Psoas muscle (tissue), 8 donors: ENCODE measurements at places on chromosomes 11 and 22. TPM values are rescaled to one million over a fixed set of nuclear protein-coding genes. Genes with fewer than 3 reads are reported as not detected.

DNA sequence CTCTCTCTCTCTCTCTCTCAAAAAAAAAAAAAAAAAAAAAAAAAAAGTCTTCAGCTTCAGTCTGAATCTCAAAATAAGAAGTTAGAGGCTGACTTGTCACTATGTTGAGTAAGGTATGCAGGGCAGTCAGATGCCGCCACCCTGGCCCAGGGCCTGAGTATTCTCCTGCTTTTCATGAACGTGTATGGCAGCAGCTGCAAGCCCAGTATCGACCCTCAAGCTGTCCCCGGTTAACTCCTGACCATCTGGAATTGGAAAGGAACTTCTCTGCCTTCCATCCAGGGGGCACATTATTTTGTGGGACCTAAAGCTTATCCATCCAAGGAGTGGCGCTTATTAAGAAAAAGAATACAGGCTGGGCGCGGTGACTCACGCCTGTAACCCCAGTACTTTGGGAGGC, 11.4 kb downstream of the MRGPRD start:
- peak; percentile 21 for DNase-seq

GRCh38 chr11:118620529-118621070, 13.2 kb downstream of the PHLDB1 start:
- no peak for DNase-seq

DNA sequence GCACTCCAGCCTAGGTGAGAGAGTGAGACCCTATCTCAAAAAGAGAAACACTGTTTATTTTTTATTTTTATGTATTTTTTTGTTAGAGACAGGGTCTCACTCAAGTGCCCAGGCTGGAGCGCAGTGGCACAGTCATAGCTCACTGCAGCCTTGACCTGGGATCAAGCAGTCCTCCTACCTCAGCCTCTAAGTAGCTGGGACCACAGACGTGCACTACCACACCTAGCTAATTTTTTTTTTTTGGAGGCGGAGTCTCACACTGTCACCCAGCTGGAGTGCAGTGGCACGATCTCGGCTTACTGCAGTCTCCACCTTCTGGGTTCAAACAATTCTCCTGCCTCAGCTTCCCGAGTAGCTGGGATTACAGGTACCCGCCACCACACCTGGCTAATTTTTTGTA, 6.4 kb downstream of the RBX1 start:
- no peak for DNase-seq

GRCh38 chr22:49232319-49233067, 595.2 kb downstream of the BRD1 start:
- no peak for DNase-seq

GRCh38 chr11:16713594-16713993, 24.9 kb upstream of the C11orf58 start:
- DNase-seq = no peak

- no peak for DNase-seq
These were observed 10.7 kb downstream of the IL2RB start for GRCh38 chr22:37138849-37139561.

DNA sequence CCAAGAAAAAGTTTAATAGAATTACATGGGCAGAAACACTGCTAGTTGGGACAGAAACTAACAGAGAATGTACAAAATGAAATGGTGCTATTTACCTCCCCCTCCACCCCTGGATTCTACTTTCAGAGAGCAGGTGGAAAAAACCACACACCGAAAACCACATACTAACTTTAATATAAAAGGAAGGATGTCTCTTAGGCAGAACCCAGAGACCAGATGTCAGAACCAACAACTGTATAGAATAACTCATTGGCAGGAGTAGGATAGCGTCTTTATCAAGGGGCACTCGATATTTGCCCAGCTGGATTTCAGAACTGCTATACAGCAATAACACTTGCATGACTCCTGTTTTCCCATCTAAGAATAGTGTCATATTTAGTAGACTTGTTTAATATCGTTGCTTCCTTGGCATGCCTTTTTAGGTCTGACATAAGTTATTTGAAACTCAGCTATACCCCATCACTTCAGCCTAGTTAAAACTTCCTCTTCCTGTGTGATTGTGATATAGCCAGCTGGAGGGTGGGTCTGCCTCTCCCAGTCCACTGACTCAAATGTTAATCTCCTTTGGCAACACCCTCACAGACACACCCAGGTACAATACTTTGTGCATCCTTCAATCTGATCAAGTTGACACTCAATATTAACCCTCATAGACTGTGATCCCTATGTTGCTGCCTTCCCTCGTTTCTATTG, 1.2 kb downstream of the SLC22A25 start:
- no peak for DNase-seq

DNA sequence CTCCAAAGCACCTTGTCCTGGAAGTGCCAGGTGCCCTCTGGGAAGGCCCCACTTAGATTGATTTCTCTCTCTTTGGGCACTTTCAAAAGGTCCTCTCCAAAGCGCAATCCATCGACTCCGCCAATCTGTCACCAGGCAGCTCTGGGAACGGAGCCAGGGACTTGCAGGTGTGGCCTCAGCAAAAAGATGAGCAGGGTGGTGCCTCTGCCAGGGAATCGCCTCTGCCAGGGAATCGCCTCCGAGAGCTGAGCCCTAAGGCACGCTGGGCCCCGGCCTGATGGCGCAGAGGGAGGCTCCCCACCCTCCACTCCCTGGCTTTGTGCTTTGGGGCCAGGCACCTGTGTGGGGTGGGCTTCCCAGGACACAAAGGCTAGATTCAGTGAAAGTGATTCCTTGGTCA, 1391.3 kb downstream of the TBC1D22A start:
- no peak for DNase-seq

DNA sequence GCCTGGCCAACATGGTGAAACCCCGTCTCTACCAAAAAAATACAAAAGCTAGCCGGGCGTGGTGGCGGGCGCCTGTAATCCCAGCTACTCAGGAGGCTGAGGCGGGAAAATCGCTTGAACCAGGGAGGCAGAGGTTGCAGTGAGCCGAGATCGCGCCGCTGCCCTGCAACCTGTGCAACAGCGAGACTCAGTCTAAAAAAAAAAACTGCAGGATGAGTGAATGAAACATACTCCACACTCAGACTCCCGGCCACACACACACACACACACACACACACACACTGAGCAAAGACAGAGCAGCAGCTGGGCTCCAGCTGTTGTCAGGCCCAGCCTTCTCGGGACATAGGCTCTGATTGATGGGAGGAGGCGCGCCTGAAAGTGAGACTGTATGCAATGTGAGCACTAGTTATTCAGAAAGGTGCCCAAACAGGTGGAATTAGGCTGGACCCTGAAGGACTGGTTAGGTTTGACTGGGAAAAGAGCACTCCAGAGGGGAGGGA, 1.5 kb upstream of the PLEKHA7 start:
- no peak for DNase-seq

GRCh38 chr11:106998116-106998915, 20.0 kb downstream of the GUCY1A2 start:
- DNase-seq = no peak

- peak; percentile 63 for DNase-seq
These were observed 19.5 kb downstream of the IL17REL start for GRCh38 chr22:49992921-49993648.

- DNase-seq = no peak
These were observed 56.1 kb downstream of the RBFOX2 start for GRCh38 chr22:35972559-35972958.

The MYOD1 gene
- total RNA-seq = 95.7 TPM

The OR2D2 gene
- total RNA-seq = not detected

The PYGM gene
- 2,005 TPM for total RNA-seq

The PLAAT3 gene
- 78.9 TPM for total RNA-seq

The MYO7A gene
- total RNA-seq = 2.7 TPM

The SLC22A8 gene
- not detected for total RNA-seq

The BACE1 gene
- 9.2 TPM for total RNA-seq

The SPI1 gene
- total RNA-seq = 3.6 TPM

The DSCAML1 gene
- 0.52 TPM for total RNA-seq
